ENCODE measurements at places on chromosomes 7 and 10. TPM values are rescaled to one million over a fixed set of nuclear protein-coding genes. Genes with fewer than 3 reads are reported as not detected.

CUZD1 gene
- 1.5 TPM for total RNA-seq

AKR1E2 gene
- 6.6 TPM for total RNA-seq

CHCHD3 gene
- total RNA-seq: 76.5 TPM

AQP1 gene
- total RNA-seq: 0.36 TPM

TLX1 gene
- not detected for total RNA-seq

OR13A1 gene
- not detected for total RNA-seq

FAM237B gene
- total RNA-seq: not detected

PRPS1L1 gene
- not detected for total RNA-seq

GPR26 gene
- not detected for total RNA-seq

LIPK gene
- total RNA-seq: not detected

INA gene
- total RNA-seq: 31.4 TPM

PCLO gene
- 0.96 TPM for total RNA-seq

EIF3B gene
- 263 TPM for total RNA-seq

UFSP1 gene
- 4.9 TPM for total RNA-seq

SLC39A12 gene
- not detected for total RNA-seq

PNLIP gene
- total RNA-seq: not detected

GBX1 gene
- total RNA-seq: not detected

LIPN gene
- total RNA-seq: not detected

A1CF gene
- not detected for total RNA-seq

ITIH2 gene
- total RNA-seq: 0.29 TPM

TAS2R3 gene
- not detected for total RNA-seq

ZNF316 gene
- total RNA-seq: 13.0 TPM

EPHB4 gene
- total RNA-seq: 46.7 TPM

KAZALD1 gene
- total RNA-seq: 2.7 TPM

GPR37 gene
- 0.36 TPM for total RNA-seq

TEX47 gene
- total RNA-seq: not detected

SPACDR gene
- total RNA-seq: 0.68 TPM

FEZF1 gene
- total RNA-seq: not detected

NUTM2A gene
- total RNA-seq: 0.14 TPM

FAM25A gene
- total RNA-seq: not detected

OPN4 gene
- total RNA-seq: not detected

NEURL1 gene
- 0.20 TPM for total RNA-seq

DNMBP gene
- total RNA-seq: 34.2 TPM

ZNF365 gene
- total RNA-seq: 1.3 TPM

CNPY1 gene
- total RNA-seq: not detected

IDI2 gene
- not detected for total RNA-seq

SORCS1 gene
- not detected for total RNA-seq

THNSL1 gene
- 3.6 TPM for total RNA-seq

ZNF117 gene
- total RNA-seq: 0.28 TPM

PNLIPRP3 gene
- total RNA-seq: not detected

ANXA8L1 gene
- total RNA-seq: 86.4 TPM

C10orf105 gene
- not detected for total RNA-seq

JAKMIP3 gene
- 1.5 TPM for total RNA-seq

CDH23 gene
- total RNA-seq: 2.0 TPM

SPDYE6 gene
- total RNA-seq: not detected

ABCB4 gene
- total RNA-seq: not detected

OR2A5 gene
- total RNA-seq: not detected

PGAM2 gene
- total RNA-seq: not detected

CLDN3 gene
- 1.2 TPM for total RNA-seq

C7orf57 gene
- 0.20 TPM for total RNA-seq

HOXA3 gene
- total RNA-seq: 10.2 TPM

Data from A549 treated with CORT108297 at 1 μM for 4 hours (cell line).